Kidney (tissue), 22 donors: ENCODE measurements at places on chromosomes 6 and 20. TPM values are rescaled to one million over a fixed set of nuclear protein-coding genes. Genes with fewer than 3 reads are reported as not detected.
A peak's percentile ranks its signal among the peaks of the same experiment; 100 is the strongest.

DNA sequence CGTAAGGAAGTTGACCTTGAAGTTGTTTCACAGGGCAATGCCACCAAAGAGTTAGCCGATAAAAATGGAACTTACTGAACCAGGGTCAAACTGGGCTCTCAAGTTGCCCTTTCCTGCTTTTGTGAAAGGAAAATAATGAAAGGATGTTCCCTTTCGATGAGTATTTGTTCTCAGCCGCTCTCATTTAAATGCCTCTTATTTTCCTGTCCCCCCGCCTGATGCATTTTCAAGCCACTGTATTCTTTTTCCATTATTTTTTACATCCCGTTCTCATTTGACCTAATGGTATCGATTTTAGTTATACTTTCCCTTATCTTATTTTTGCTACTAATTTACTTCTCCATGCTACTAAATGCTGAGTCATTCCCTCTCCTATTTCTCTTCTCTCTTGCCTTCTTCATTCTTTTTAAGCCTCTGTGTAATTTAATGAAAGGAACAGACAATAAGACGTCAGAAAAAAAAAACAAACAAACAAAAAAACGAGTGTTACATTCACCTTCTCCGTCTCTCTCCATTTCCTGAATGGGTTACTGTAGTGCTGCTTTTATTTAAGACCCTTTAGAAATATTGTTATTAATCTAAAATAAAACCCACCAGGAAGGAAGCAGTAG is 655 bp upstream of the NDUFAF4 start:
- peak overlapping the region; percentile 98 for H3K27ac ChIP-seq
- DNase-seq, result no peak
- H3K27me3 ChIP-seq, result no peaks in the 10 kb centered on the region
- H3K4me3 ChIP-seq, result peak overlapping the region; percentile 96
- peaks cover 2% of the 10 kb centered on the region for H3K4me1 ChIP-seq
- peaks cover 8% of the 10 kb centered on the region for H3K36me3 ChIP-seq

- no peaks in the 10 kb centered on the region for H3K4me1 ChIP-seq
- no peaks in the 10 kb centered on the region for H3K36me3 ChIP-seq
- no peak overlapping the region for H3K27ac ChIP-seq
- peak; percentile 23 for DNase-seq
- H3K4me3 ChIP-seq, result no peak overlapping the region
- H3K27me3 ChIP-seq, result no peaks in the 10 kb centered on the region
Measured at GRCh38 chr6:40999569-40999968, 39.5 kb downstream of the UNC5CL start.

- no peaks in the 10 kb centered on the region for H3K27me3 ChIP-seq
- H3K4me3 ChIP-seq, result no peak overlapping the region
- H3K4me1 ChIP-seq, result no peaks in the 10 kb centered on the region
- no peak for DNase-seq
Measured at GRCh38 chr6:32809171-32809570, 7.6 kb downstream of the HLA-DOB start.

MLN gene
- total RNA-seq, result not detected

- H3K27ac ChIP-seq, result no peak overlapping the region
- peak overlapping the region; percentile 88 for H3K4me3 ChIP-seq
- no peaks in the 10 kb centered on the region for H3K4me1 ChIP-seq
- H3K36me3 ChIP-seq, result no peaks in the 10 kb centered on the region
Measured at GRCh38 chr6:145736661-145737144, 1.4 kb upstream of the EPM2A start.

- H3K36me3 ChIP-seq, result no peaks in the 10 kb centered on the region
- no peak for DNase-seq
- no peaks in the 10 kb centered on the region for H3K4me1 ChIP-seq
- H3K4me3 ChIP-seq, result no peak overlapping the region
Measured at GRCh38 chr6:134896910-134897309, 53.0 kb downstream of the ALDH8A1 start.
